ENCODE measurements at places on chromosomes 7 and 10.

GRCh38 chr10:49486009-49486408, 52.9 kb downstream of the ERCC6 start:
- DNase-seq: no peak

GRCh38 chr10:51137756-51138529, 63.7 kb downstream of the PRKG1 start:
- DNase-seq: no peak

GRCh38 chr7:100585511-100586265, at the start of gene LRCH4:
TSS of gene LRCH4 (minus strand) at chr7:100586129. CDS start at chr7:100586100, 29 bp downstream.
- DNase-seq: no peak

- no peak for DNase-seq
These were observed 82.5 kb downstream of the OAT start for GRCh38 chr10:124336186-124336585.

GRCh38 chr10:9416331-9416730, 1361.8 kb downstream of the GATA3 start:
- no peak for DNase-seq

DNA sequence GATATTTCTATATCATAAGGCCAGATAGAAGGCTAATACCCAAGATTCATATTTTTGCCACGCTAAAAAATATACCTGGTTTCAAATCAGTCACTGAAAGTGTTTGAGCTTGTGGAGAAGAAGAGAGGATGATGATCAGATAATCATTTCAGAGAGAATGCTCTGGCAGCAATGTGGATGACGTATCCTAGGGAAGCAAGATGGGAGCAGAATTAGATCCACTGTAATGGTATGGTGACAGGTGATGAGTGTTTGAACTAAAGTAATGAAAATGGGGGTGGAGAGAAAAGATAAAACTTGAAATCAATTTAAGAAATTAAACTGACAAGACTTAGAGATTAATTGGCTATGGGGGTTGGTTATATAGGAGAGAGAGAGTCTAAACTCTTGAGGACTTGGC, 42.7 kb upstream of the TMEM196 start:
- DNase-seq: no peak

- DNase-seq: no peak
These were observed 53.4 kb downstream of the CFAP46 start for GRCh38 chr10:132888898-132889490.

DNA sequence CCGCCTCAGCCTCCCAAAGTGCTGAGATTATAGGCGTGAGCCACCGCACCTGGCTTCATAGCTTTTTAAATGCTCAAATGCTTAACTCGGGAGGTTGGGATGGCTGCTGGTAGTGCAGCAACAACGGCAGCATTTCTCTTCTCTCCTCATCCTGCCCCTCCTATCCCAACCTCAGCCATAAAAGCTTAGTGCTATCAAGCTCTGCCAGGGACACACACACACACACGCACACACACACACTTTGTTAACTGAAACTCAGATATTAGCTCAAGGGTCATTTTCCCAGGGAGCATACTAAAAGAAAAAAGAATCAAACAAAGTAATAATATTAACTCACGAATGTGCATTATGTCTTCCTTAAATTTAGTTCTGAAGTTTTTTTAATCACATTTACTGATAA, 63.0 kb upstream of the HPS1 start:
- DNase-seq: no peak

GRCh38 chr7:129865093-129865924, 87.5 kb downstream of the UBE2H start:
- no peak for DNase-seq

DNA sequence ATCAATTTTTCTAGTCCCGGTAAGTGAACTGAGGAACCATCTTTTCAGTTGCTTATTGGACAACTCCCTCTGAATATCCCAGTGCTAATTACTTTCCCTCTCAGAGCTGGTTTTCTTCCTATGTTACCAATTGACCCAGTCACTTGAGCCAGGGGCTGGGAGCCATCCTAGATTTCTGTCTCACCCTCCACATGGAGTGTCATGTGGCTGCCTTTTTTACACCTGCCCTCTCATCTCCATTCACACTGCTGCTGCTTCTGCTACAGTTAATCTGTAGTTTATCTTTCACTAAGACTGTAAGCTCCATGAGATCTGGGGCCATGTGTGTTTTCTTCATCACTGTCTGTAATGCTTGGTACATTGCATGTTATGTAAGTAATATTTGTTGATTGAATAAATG, 35.8 kb downstream of the VCL start:
- DNase-seq: no peak

DNA sequence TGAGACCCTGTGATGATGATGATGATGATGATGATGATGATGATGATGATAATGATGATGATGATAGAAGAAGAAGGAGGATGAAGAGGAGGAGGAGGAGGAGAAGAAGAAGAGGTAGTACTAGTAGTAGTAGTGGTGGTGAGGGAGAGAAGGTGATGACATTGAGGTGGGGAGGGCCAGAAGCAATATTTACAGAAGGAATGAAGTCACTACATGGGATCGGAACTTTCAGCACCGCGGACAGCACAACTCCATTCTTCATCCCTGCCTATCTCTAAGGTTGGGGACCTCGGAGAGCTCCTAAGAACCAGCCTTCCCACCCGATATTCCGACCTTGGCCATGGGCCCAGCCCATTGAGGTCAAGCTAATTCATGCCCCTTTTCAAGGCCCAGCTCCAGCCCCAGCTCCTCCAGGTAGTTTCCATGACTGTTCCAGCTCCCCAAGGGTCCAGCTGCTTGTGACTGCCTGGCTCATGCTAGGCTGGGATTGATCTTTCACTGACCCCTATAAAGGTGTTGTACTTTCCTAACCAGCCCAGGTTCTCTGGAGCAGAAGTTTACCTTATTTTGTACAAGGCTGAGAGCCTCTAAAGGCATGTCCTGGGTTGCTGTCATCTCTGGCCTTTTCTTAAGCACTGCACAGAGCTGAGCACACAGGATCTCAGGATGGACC, 10.3 kb downstream of the CRHR2 start:
- no peak for DNase-seq

GRCh38 chr7:113013761-113014449, 72.7 kb downstream of the GPR85 start:
- no peak for DNase-seq

GRCh38 chr7:81294897-81295515, 376.2 kb upstream of the SEMA3C start:
- no peak for DNase-seq

DNA sequence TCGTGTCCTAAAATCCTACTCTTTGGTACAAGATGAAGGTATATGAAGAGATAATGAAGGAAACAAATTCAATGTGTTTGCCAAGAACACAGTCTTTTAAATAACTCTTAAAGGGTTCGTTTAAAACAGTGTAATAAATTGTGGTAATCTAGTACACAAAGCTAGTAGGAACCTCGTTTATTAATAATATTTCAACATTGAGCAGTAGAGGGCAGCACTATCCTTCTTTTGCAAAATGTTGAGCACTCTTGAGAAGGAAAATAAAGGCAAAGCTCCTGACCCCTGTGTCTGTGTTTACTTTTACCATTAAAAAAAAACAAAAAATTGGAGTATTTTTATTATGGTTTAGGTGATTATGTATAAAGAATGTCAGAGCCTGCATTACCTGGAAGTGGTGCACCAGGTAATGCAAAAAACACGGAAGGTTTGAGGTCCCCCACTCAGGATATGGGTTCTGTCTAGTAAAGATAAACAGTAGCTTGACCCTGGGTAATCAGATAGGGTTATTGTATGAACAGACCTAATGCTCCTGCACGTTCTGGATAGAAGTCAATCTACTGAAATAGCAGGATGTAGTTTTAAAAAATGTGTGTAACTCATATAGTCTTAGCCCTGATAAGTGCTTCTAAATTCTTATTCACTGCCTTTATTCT, 5.7 kb upstream of the GOT1 start:
- no peak for DNase-seq

All from stimulated activated CD4-positive, alpha-beta T cell treated with anti-CD3 and anti-CD28 coated beads, Interleukin-1b, Interleukin-23, amount 100 ng/mL, for 1 hour (primary cell).